DMS153 (cell line): ENCODE measurements at places on chromosomes 12 and 14.

DNA sequence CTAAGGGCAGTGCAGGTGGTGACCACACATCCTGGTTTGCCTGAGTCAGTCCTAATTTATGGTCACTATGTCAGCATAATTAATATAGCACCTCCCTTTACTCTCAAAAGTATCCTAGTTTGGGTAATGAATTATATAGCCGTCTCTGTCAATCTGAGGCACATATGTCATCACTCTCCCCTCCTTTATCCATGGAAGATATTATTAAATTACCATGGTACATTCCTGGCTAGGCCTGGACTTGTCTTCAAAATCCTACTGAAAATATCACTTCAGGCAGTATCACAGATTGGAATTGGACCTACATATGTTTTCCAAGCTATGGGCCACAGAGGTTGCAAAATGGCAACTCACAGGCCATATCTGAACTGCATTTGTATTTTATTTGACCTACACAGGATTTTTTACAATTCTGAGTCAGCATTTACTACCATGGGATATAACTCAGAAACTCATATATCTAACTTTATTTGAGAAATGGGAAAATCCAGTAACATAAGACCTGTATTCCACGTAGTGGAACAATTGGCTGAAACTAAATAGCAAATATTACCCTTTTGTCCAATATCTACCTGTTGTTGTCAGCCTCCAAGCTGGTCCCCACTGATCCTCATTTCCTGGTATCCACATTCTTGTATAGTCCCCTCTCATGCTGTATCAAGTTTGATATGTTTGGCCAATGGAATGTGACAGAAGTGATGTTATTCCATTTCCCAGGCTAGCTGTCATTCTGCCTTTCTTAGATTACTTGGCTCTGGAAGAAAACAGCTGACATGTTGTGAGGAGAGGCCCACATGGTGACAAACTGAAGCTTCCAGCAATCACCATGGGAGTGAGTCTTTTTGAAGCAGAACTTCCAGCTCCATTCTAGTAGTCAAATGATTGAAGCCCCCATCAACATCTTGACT lies 102.5 kb upstream of the MDM1 start:
- no peak for DNase-seq

DNA sequence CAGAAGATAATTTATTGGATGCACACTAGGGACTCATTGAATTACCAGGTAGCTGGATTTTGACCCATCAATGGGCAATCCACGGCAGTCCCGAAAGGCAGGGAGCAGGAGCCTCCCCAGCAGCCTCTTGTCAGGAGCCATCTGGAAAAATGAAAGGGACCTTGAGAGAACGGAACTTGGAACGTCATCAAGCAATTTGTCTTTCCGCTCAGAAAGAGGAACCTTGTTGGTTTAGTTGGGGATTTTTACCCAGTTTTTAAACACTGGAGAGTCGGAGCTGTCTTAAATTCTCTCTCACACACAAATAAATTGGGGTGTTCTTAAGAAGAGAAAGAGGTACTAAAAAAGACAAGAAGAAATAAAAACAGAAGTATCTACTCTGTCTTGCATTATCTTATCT lies 1351.7 kb upstream of the TMEM132C start:
- no peak for DNase-seq

DNA sequence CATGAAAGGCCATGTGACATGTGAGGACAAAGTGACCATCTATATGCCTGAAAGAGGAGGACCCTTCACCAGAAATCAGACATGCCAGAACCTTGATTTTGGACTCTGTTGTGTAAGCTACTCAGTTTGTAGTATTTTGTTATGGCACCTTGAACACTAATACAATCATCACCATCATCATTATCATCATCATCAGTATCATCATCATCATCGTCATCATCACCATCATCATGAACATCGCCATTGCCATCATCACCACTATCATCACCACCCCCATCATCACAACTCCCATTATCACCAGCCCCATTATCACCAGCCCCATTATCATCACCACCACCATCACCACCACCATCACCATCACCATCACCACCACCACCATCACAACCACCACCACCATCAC lies 15.9 kb downstream of the ISCU start:
- no peak for DNase-seq

DNA sequence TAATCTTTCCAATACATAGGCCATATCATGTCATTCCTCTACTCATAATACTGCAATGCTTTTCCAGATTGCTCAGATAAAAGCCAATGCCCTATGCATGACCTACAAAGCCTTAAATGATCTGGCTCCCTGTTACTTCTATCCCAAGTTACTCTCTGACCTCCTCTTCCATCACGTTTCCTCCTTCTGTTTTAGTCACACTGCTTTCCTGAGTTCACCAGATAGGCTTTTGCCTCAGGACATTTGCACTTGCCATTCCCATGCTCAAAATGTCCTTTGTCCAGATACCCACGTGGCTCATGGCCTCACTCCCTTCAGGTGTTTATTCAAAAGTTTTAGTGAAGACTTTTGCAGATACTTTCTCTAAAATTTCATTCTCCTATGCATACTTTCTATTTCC lies 138.7 kb upstream of the PRICKLE1 start:
- DNase-seq, result no peak

DNA sequence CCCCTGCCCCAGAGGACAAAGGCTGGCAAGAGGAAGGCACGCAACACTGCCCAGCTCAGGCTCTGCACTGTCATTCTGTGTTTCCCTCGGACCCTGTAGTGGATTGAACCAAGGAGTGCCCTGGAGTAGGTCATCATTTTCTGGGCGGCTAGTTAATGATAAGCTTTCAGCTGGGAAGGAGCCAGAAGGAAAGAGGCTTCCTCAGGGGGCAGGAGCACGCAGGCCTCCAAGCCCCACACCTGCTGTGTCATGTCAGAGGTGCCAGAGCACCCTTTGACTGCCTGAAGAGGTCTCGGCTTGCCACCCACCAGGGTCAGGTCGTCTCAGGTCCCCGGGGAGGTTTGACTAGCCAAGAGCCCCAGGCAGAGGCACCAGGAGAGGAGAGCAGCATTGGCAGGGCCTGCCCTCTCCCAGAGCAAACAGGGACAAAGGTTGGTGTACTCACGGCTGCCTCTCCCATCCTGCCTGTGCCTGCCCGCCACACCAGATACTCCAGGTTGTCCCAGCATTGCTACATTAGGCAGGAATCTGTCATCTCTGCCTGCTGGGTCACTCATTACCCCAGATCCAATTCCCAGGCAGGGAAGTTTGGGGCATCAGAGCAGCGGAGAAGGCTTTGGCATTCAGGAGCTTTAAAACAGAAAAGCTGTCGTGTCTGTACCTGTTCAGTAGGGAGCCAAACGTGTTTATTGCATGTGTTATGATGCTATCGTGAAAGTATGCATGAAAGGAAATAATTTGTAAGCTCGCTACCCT lies 33.5 kb upstream of the ATP2A2 start:
- no peak for DNase-seq

- no peak for DNase-seq
These were observed 38.9 kb downstream of the DMAC2L start for GRCh38 chr14:50350975-50351374.

- no peak for DNase-seq
These were observed 107.9 kb downstream of the PTPRQ start for GRCh38 chr12:80551897-80552296.

DNA sequence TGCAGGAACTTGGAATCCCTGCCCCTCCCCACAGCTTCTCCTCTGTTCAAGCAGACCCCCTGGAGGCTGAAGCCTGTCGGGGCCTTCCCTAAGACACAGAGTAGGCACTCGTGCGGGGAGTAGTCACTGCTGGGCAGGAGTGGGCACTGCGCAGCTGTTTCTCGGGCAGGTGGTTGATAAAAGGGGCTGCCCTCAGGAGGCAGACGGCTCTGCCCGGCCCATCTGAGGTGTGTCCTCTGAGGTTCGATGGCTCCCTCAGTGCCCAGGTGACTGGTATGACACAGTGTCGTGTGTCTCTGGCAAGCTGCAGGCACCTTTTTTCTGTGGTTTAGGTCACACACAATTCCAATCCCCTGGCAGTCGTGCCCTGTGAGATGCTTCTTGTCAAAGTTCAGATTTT lies 10.1 kb downstream of the GALNT16 start:
- DNase-seq, result no peak

GRCh38 chr14:22515929-22516328 lies 73.1 kb downstream of the DAD1 start:
- DNase-seq, result no peak

DNA sequence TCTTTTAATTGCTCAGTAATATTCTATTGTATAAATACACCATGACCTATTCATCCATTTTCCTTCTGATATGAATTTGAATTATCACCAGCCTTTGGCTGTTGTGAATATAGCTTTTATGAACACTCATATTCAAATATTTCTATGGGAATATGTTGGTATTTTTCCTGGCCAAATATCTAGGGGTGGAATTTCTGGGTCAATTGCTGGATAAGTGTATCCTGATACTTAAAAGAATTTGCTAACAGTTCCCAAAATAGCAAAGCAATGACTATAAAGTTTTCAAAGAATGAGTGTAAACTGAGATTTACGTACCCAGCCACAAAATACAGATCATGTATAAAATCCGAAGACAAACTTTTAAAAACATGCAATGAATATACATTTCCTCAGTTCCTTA lies 148.7 kb upstream of the CLEC14A start:
- no peak for DNase-seq

DNA sequence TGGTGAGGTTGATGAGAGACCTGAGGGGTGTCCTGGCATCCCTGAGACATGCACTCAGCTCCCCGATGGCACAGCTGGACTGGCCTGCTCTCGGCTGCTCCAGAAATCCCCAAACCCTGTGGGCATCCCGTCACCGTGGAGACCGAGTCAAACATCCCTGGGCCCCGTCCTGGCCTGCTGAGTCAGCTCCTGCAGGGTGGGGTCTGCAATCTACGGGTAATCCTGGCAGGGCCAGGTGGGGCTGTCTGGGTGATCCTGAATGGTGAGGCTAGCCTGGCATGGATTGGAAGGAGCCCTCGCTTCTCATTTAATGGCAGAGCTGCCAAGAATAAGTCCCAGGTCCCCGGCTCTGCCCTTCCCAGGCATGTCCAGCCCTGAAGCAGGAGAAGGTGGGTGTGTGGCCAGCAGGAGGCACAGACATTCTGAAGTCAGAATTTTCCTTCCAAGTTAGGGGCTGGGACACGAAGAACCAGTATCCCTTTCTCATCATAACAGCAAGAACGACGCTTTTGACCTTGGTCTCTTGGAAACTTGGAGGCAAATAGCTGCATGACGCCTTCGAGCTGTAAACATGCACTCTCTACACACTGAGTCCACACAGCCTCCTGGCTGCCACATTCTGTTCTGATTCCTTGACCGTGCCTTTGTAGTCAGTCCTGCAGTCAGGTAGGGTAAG lies 17.7 kb upstream of the SERPINA4 start:
- DNase-seq, result no peak

DNA sequence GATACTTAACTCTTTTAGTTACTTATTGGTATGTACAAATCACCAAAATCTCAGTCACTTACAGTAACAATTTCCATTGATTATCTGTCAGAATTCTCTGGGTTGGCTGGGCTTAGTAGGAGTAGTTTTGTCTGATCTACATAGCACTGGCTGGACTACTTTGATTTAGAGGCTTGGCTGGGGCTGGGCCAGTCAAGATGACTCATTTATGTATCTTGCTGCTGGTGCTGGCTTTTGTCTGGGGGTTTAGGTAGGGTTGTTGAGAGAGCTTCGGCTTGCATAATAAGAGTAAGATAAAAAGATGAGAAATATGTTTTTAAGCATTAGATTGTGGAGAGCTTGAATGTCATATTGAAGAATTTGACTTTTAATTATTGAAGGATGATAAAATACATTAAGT lies 1093.7 kb downstream of the SLC6A15 start:
- no peak for DNase-seq

DNA sequence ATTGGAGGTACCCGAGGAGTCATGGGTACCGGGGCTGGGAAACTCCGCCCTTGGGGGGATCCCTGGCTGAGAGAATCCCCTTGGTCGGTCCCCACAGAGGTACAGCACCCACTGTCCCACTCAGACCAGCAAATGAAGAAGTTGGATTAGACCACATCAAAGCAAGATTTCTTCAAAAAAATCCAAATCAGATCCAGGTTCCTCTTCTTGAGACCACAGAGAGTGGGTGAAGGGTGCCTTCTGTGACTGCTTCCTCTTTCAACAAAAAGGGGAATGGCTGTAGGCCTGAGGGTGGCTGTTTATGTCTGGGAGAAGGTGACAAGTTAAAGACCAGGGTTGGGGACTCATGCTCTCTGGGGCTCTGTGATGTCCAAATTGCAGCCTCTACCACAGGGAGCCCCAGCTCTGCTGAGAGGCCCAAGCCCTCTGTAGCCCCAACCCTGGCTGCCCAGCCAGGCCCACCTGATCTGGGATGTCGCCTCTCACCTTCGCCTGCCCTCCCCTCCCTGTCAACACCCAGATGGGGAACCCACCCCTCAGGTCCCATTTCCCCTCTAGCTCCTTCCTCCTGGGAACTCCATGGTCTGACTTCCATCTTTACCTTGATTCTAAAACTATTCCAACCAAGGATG lies 50.9 kb downstream of the ZFP36L1 start:
- DNase-seq, result no peak

DNA sequence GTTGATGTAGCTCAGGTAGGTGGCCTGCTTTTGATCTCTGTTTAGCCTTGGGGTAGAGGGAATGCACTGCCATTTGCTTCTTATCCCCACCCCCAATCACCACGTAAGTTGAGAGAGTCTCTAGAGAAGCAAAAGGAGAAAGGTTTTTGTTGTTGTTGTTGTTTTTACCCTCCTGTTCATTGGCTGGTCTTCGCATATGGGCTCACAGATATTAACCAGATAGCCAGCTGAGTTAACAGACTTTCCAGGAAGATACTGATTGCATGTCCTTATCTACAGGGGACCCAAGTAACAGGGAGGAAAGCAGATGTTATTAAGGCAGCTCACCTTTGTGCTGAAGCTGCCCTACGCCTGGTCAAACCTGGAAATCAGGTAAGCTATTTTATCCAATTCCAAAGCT lies 2.9 kb downstream of the PA2G4 start:
- DNase-seq, result no peak

- DNase-seq, result no peak
These were observed 2.4 kb downstream of the MBD6 start for GRCh38 chr12:57524814-57525614.

- no peak for DNase-seq
These were observed 27.6 kb downstream of the BHLHE41 start for GRCh38 chr12:26097046-26097878.

GRCh38 chr12:12141000-12141399 lies 70.3 kb downstream of the BCL2L14 start:
- DNase-seq, result no peak

- no peak for DNase-seq
These were observed 2.7 kb upstream of the ANKRD52 start for GRCh38 chr12:56260921-56261320.

DNA sequence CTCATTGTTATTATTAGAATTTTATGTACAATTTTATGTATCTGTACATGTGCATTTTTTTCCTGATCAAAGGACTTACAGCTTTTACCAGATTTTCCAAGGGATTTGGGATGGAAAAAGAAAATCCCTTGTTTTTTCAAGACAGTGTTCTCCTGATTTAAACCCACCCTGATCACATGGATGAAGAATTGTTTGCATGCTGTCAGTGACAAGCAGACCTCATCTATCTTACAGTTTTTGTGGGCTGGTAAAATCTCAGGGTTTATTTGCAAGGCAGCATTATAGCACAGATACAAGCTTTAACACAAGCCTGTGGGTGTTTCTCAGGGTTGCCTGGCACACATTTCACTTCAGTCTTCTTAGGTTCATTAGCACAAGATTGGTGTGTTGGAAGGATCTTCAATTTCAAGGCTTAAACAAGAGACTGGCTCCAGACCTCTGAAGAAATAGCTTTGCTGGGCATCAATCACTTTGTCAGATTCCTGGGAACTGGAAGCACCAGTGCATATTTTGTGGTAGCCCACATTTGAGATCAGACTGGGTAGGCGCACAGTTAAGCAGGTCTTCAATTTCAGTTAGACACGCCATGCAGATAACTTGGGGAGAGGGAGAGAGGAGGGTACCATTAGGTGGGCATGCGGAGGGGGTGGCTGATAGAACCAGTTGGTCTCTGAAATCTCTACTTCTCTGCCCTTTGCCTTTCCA lies 118.0 kb downstream of the TBX5 start:
- no peak for DNase-seq
